ENCODE measurements at places on chromosomes 16 and 17.

DNA sequence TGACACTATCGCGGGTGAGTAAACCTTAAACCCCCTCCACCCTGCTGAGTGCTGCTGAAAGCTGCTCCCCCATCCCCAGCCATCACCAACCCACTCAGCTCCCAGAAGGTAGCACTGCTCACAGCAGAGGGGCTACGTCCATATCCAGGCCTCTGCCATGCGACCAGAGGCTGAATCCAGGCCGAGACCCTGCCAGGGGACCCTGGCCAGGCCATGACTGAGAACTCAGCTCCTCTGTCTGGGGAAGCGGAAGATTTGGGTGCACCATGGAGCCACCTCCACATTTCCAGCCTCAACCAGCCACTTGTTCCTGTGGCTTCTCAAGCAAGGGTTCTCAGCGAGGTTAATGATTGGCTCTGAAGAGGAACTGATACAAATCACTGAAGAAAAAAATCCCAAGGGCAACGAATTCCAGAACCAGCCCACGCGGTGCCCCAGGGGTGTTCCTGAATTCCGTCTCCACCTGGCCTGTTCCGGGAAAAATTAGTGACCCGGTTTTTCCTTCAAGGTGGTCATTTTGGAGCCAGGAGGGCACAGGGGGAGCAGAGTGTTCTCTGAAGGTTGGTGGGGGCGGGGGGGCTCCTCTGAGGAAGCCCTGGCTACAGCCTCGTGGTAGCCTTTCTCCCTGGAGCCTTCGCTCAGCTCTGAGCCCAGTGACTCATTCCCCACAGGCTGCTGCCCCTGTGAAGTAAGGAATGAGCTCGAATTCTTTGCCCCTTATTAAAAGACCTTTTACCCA, 9.3 kb upstream of the SLC16A5 start:
- DNase-seq: no peak

DNA sequence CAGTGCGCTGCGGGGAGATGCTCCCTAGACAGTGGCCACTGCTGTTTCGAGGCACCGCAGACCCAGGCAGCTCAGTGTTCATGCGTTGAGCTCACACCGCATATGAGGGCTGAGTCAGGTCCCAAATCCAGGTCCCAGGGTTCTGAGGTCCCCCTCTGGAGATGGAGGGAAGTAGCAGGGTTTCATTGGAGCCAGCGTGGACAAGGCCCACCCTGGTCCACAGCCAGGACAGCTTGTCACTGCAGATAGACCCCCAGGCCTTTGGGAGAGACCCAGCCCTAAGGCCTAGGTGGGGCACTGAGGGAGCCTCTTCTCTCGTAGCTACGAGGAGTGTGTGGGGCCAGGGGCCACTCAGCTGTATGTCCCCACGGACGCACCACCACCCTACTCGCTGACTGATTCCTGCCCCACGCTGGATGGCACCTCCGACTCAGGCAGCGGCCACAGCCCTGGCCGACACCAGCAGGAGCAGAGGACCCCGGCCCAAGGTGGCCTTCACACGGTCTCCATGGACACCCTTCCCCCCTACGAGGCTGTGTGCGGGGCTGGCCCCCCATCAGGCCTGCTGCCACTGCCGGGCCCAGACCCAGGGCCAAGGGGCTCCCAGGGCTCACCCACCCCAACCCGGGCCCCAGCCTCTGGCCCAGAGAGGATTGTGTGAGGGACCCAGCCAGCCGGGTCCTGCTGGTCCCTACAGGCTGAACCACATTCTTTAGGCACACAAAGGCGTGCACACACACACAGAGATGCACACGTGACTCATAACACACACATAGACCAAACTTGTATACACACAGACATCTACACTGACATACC, 53.4 kb downstream of the BEAN1 start:
- no peak for DNase-seq

DNA sequence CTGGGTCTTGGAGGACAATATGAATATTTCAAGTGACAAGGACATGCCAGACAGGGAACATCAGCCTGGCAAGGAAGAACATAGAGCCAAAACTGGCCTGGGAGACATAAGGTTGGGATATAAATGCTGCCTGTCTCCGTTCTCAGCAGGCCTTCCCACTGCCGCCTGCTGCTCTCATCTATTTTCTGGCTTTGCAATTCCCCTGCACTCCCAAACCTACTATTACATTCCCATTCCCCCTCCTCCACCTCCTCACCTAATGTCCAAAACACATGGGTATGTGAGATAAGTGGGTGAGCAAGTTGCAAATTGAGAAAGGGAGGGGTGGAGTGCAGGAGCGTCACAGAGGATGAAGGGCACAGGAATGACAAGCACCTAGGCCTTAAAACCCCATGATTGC, 244.3 kb upstream of the CDH8 start:
- DNase-seq: no peak

GRCh38 chr16:66014221-66014620, 352.3 kb upstream of the CDH5 start:
- DNase-seq: no peak

DNA sequence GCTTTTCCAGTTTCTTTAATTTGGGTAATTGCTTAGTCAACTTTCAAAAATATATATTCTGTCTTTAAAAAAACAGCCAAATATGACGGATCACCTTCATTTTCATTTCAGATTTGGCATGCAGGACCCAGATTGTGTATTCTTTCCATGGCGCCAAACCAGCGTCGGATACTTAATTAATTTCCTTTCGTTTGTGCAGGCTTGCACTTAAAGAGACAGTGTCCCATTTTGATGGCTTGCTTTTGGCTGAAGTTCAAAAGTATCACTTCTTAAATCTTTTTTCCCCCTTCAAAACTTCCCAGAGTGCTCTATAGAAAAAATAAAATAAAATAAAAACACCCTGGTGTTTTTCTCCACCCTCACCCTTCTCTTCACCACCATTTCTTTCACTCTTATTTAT, 394.5 kb upstream of the SOX9 start:
- no peak for DNase-seq
